RWPE1 (cell line): ENCODE measurements at places on chromosomes 16 and 17.

GRCh38 chr16:54897930-54898329 lies 32.7 kb upstream of the IRX5 start:
- DNase-seq, result no peak

DNA sequence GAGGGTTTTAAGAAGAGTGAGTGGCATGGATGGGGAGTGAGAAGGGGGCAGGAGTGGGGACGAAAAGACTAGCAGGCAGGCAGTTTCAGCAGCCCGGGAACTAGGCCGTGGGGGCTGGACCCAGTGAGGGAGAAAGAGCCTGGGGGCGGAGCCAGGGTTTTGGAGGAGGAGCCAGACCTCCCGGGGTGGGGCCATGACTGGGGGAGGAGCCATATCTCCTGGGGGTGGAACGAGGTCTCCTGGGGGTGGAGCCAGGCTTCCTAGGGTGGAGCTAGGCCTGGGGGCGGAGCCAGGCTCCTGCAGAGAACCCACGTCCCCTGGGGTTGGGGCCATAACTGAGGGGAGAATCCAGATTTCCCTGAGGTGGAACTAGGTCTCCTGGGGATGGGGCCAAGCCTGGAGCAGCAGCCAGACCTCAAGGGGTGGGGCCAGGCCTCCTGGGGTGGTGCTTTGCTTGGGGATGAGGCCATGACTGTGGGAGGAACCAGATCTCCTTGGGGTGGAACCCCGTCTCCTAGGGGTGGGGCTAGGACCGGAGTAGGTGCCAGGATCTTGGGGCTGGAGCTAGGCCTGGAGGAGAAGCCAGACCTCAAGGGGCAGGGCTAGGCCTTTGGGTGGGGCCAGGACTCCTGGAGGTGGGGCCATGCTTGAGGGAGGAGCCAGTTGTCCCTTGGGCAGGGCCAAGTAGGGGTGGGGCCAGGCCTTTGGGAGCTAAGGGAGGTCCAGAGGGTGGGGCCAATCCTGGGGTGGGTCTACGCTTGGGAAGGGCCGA lies 41.7 kb upstream of the JPH3 start:
- peak; percentile 72 for DNase-seq

DNA sequence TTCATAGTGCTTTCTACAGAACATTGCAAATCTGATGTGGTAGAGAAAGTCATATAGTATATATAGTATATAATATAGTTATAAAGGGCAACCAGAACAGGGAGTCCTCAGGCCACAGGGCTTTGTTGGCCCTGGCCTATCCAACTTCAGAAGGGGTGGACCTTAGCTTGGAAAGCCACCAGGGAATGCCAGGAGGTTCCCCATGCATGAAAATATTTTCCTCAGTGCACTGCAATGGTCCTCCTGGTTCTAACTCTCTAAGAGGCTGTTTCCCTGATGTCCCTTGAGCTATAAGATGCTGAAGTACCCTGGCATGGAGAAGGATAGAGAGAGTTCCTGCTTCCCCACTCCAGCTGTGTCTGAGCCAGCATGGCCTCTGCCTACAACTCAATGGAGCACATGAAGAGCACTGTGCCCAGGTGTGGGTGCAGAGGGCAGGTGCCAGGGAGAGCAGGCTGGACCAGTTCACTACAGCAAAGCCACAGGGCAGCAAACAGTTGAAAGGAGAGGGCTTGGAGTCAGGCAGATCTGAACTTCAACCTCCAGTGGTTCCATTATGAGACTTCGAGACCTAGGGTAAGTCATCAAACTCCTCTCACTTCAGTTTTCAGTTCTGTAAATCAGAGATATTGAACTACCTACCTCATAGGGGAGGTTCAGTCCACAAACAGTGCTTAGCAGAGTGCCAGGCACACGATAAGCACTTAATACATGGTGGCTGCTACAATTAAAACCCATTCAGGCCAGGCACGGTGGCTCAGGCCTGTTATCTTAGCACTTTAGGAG lies 183.1 kb downstream of the SALL1 start:
- DNase-seq, result no peak

- peak; percentile 20 for DNase-seq
Measured at GRCh38 chr17:49193513-49194296, 16.7 kb downstream of the GNGT2 start.
